ENCODE measurements at places on chromosomes 2 and 18. TPM values are rescaled to one million over a fixed set of nuclear protein-coding genes. Genes with fewer than 3 reads are reported as not detected.

GRCh38 chr2:178377046-178377445, 73.9 kb downstream of the PRKRA start:
- no peaks in the 10 kb centered on the region for H3K36me3 ChIP-seq
- no peak overlapping the region for H3K4me3 ChIP-seq
- H3K4me1 ChIP-seq, result peaks cover 3% of the 10 kb centered on the region
- DNase-seq, result no peak
- H3K27ac ChIP-seq, result no peak overlapping the region
- H3K27me3 ChIP-seq, result peaks cover 3% of the 10 kb centered on the region

- peaks cover 3% of the 10 kb centered on the region for H3K27me3 ChIP-seq
- peak overlapping the region; percentile 8 for H3K4me3 ChIP-seq
Measured at GRCh38 chr2:24228470-24228869, 53.6 kb downstream of the FAM228A start.

OR6B2 gene
- 0.23 TPM for total RNA-seq

DNA sequence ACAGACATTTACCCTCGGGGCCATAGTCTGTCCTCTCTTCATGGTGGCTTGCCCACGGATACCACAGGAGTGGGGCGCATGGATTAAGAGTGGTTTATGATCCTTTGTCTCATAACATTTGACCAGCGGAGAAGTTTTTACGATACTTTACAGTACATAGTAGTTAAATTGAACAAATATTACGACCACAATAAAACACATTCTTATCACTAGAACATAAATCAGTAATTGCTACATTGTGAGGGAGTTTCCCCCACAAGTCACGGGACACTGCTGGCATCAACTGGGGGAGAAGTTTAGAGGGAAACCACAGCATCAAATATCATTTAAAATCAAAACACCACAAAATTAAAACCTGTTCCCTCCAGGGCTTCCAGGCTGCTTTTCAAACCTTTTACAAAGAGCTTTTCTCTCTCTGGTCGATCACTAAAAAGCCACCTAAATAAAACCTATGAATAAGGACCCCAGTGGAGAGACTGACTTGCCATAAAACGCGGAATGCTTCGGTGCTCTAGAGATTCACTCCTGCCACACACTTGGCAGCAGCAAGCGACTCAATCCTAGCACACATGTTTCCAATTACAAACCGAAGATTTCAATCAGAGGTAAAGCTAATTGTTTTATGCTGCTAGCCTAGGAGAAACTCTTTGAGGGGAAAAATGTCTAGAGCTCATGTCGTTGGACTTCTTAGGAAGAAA, 173.7 kb upstream of the HNRNPA3 start:
- no peaks in the 10 kb centered on the region for H3K4me1 ChIP-seq
- no peaks in the 10 kb centered on the region for H3K36me3 ChIP-seq
- H3K4me3 ChIP-seq, result no peak overlapping the region
- H3K27me3 ChIP-seq, result no peaks in the 10 kb centered on the region
- H3K27ac ChIP-seq, result no peak overlapping the region
- no peak for DNase-seq

- no peak overlapping the region for H3K4me3 ChIP-seq
- no peak overlapping the region for H3K27ac ChIP-seq
- DNase-seq, result no peak
- H3K36me3 ChIP-seq, result no peaks in the 10 kb centered on the region
- H3K4me1 ChIP-seq, result peaks cover 6% of the 10 kb centered on the region
Measured at GRCh38 chr2:189232759-189233406, 53.3 kb upstream of the COL5A2 start.
